ENCODE measurements at places on chromosomes 4 and X. TPM values are rescaled to one million over a fixed set of nuclear protein-coding genes. Genes with fewer than 3 reads are reported as not detected.

C1GALT1C1 gene
- 48.1 TPM for total RNA-seq

SHROOM2 gene
- total RNA-seq = 10.1 TPM

PFKFB1 gene
- total RNA-seq = 0.13 TPM

SPANXN4 gene
- total RNA-seq = not detected

SCML2 gene
- 2.7 TPM for total RNA-seq

ADAD1 gene
- total RNA-seq = not detected

JAKMIP1 gene
- not detected for total RNA-seq

CXCL8 gene
- 35.7 TPM for total RNA-seq

FRG2 gene
- total RNA-seq = not detected

USP51 gene
- total RNA-seq = 0.39 TPM

ADAM29 gene
- total RNA-seq = not detected

ZGRF1 gene
- 6.2 TPM for total RNA-seq

HSFX2 gene
- total RNA-seq = 0.25 TPM

BEX5 gene
- total RNA-seq = 0.90 TPM

ATP8A1 gene
- 66.1 TPM for total RNA-seq

MSX1 gene
- total RNA-seq = 2.1 TPM

SSX3 gene
- total RNA-seq = not detected

CCDC120 gene
- 1.6 TPM for total RNA-seq

CD38 gene
- total RNA-seq = 3.6 TPM

PCSK1N gene
- total RNA-seq = under 0.01 TPM

MAP7D2 gene
- 0.13 TPM for total RNA-seq

PAGE1 gene
- total RNA-seq = not detected

PWWP3B gene
- total RNA-seq = not detected

KIF4A gene
- total RNA-seq = 4.3 TPM

GLRA2 gene
- total RNA-seq = not detected

PDCL2 gene
- total RNA-seq = not detected

FAM241A gene
- total RNA-seq = 9.0 TPM

PTCHD1 gene
- not detected for total RNA-seq

GIMD1 gene
- not detected for total RNA-seq

SLAIN2 gene
- total RNA-seq = 14.8 TPM

MSANTD1 gene
- total RNA-seq = 0.13 TPM

PITX2 gene
- total RNA-seq = under 0.01 TPM

NPY2R gene
- total RNA-seq = not detected

TXK gene
- under 0.01 TPM for total RNA-seq

SH3BP2 gene
- 16.9 TPM for total RNA-seq

CHRDL1 gene
- under 0.01 TPM for total RNA-seq

ERVMER34-1 gene
- total RNA-seq = under 0.01 TPM

SPINK2 gene
- not detected for total RNA-seq
